ENCODE measurements at places on chromosomes 2 and 18.

- peak; percentile 43 for DNase-seq
These were observed 36.4 kb downstream of the CDC42EP3 start for GRCh38 chr2:37634914-37635503.

GRCh38 chr2:164589522-164589921, 31.8 kb downstream of the GRB14 start:
- no peak for DNase-seq

DNA sequence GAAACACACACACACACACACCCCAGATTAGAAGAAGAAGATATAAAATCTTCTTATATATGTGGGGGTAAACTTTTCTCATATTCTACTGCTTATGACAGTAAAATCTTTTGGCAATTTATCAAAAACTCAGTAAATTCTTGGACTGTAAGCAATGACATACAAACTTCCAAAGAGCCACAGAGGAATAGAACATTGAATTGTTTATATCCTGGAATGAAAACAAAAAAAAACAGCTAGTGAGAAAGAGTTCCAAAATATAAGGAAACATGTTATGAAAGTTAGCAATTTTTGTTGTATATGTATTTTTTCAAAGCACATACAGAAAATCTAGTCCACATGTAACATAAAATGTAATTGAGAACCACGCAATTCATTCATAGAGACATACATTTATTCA, 764.9 kb downstream of the DSC3 start:
- no peak for DNase-seq

- no peak for DNase-seq
These were observed 23.4 kb downstream of the OTX1 start for GRCh38 chr2:63073994-63074393.

GRCh38 chr18:63264871-63265270, 54.7 kb downstream of the BCL2 start:
- DNase-seq, result no peak

- DNase-seq, result no peak
These were observed 1985.1 kb upstream of the PIK3C3 start for GRCh38 chr18:39969803-39970494.

DNA sequence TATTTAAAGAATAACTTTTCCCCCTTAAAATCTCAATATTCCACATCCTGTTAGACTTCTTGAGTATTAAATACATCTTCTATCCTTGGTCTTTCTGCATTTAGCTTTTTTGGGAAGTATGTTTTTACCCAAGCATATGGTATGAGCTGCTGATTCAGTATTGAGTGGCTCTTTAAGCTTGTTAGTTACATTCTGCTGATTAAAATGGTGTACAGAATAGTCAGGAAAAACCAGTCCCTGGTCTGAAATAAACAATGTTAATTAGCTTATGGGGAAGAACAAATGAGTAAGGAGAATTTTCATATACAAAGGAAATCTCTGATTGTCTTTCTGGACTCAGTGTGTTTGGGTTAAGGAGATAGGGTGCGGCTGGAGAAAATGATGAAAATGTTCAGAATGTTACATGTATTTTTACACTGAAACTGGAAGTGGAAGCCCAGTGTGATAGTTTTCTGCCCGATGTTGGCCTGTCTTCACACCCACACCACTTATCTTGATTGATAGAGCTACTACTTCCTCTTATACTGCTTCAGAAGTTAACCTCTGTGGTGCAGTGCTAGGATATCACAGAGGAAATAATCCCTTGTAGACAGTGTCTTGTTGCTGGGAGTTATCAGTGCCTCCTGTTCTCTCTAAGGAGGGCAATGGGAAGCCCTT, 84.0 kb downstream of the MSH2 start:
- peak; percentile 75 for DNase-seq

DNA sequence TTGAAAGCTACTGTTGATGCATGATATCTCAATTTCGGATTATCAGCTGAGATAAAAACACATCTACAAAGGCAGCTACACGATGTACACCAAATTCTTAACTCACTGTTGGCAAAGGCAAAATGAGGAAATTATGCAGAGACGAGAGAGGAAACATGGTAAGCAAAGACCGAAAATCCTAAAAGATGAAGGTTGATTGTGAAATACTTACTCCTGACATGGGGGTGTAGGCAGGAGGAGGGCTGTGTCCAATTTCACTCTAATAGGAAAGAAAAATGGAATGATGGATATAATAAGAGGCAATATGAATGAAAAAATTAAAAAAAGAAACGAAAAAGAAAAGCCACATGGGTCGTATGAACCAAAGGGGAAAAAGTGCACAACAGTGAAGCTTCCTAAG, 831.3 kb downstream of the CPS1 start:
- DNase-seq, result no peak

All from Kasumi-1 (cell line).